ENCODE measurements at places on chromosomes 13 and 19.

GRCh38 chr13:106492588-106493475 lies 42.6 kb downstream of the EFNB2 start:
- no peak for DNase-seq

- DNase-seq: no peak
Observed at GRCh38 chr13:107351305-107351704, 783.4 kb upstream of the ARGLU1 start.

GRCh38 chr13:43934273-43934672 lies 54.6 kb downstream of the LACC1 start:
- DNase-seq: no peak

GRCh38 chr13:78215458-78216108 lies 297.0 kb upstream of the EDNRB start:
- no peak for DNase-seq

DNA sequence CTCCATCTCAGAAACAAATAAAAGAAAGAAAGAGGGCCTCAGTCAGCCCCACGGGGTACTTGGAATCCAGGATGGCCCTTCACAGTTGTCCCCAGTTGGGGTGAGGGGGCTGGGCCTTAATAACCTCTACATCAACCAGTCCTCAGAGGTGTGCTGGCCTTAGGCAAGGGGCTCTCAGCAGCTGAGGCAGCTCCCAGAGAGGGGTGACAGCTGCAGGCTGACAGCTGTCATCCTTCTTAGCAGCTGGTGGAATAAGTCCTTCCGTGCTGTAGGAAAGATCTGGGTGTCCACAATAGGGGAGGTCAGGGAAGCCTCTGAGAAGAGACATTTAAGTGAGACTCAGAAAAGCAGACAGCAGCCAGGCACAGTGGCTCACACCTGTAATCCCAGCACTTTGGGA lies 7.4 kb downstream of the BCAM start:
- no peak for DNase-seq

All from NCI-H2029 treated with DMSO at 0.1 percent for 48 hours (cell line).